ENCODE measurements at places on chromosomes 13 and 19. TPM values are rescaled to one million over a fixed set of nuclear protein-coding genes. Genes with fewer than 3 reads are reported as not detected.

Gene DMKN
- total RNA-seq = 49.4 TPM

Gene KLK8
- total RNA-seq = not detected

Gene C19orf47
- total RNA-seq = 6.9 TPM

Gene ZNF583
- 12.6 TPM for total RNA-seq

Gene CYP2A7
- total RNA-seq = not detected

Gene CKM
- not detected for total RNA-seq

Gene CDX2
- total RNA-seq = not detected

Gene KXD1
- total RNA-seq = 69.2 TPM

Gene CYP4F8
- not detected for total RNA-seq

Gene DMRTC2
- not detected for total RNA-seq

All from smooth muscle cell of the coronary artery (primary cell).